Fibroblast of lung (primary cell): ENCODE measurements at places on chromosomes 12 and 14. TPM values are rescaled to one million over a fixed set of nuclear protein-coding genes. Genes with fewer than 3 reads are reported as not detected.
A peak's percentile ranks its signal among the peaks of the same experiment; 100 is the strongest.

- DNase-seq, result no peak
Measured at GRCh38 chr14:54267172-54267571, 129.6 kb upstream of the CDKN3 start.

- peak; percentile 93 for DNase-seq
Measured at GRCh38 chr14:72736308-72736707, 157.6 kb downstream of the DPF3 start.

DNA sequence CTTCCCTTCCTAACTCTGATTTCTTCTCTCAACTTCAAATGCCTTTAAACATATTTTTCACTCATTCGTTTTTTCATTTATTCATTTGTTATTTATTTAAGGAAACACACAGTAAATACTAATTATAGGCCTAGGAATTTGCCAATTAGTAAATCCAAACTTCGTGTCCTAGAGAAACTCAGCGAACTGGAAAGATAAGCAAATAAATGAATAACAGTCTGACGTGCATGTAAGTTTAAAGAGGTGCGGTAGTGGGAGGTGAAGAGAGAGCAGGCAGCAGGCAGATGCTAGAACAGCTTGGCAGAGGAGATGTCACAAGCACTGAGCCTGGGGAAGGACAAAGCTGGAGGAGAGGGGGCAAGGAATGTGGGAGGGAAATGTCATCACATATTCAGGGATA lies 228.2 kb downstream of the DPY19L2 start:
- DNase-seq, result no peak

MUCL1 gene
- polyA plus RNA-seq, result not detected in 2 replicates

TRAF3 gene
- 12.1 and 14.1 TPM in 2 replicates for polyA plus RNA-seq

- peak; percentile 19 for DNase-seq
Measured at GRCh38 chr12:95413576-95413975, 60.4 kb upstream of the METAP2 start.

GRCh38 chr12:48525332-48525731 lies at the start of gene OR8S1:
Gene OR8S1, plus strand, starts transcription at chr12:48525632. Its CDS starts 0 bp downstream, at chr12:48525632.
- DNase-seq, result no peak

ADAMTS20 gene
- not detected in 2 replicates for polyA plus RNA-seq

GRCh38 chr14:96904201-96904600 lies 107.0 kb downstream of the VRK1 start:
- DNase-seq, result peak; percentile 71

ERBB3 gene
- 0.59 and 0.92 TPM in 2 replicates for polyA plus RNA-seq

DNA sequence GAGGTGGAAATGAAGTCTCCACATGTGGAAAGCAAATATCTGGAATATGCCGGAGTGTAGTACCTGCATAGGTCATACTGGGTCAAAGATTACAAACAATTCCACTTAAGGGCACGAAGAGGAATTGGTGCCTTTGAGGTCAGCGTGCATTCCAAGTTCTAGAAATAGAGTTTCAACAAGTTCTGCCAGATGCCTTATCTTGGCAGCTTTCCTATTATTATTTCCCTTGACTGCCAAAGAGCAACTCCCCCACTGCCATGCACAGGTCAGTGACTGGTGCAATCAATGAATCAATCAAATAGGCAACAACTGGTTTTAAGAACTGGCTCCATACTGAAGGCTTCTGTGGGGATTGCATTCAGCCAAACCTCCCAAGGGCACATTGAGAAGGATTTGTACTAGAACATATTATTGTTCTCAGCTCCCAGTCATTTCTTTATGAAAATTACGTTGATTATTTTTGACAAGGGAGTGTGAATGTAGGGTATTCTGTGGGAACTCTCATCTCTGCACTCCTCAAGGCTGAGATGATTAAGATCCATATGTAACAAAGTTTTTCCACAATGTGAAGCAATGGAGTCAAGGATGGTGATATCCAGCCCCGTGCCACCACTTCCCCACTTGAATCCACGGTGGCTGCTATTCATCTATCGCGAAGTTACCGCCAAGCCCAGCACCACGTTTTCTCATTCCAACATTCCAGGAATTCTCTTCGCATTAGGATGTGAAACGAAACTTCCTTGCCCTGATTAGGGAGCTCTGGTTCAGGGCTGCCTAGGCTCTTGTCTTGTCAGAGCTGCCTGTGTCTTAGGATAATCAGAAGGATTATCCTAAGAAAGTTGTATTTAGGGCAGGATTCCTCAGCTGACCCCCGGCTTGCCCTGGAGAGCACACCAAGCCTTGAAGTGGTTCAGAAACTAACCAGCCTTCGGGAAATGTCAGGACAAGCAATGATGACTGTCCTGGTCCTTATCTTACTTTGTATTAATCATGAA lies 115.1 kb upstream of the PCED1B start:
- peak; percentile 68 for DNase-seq

DNA sequence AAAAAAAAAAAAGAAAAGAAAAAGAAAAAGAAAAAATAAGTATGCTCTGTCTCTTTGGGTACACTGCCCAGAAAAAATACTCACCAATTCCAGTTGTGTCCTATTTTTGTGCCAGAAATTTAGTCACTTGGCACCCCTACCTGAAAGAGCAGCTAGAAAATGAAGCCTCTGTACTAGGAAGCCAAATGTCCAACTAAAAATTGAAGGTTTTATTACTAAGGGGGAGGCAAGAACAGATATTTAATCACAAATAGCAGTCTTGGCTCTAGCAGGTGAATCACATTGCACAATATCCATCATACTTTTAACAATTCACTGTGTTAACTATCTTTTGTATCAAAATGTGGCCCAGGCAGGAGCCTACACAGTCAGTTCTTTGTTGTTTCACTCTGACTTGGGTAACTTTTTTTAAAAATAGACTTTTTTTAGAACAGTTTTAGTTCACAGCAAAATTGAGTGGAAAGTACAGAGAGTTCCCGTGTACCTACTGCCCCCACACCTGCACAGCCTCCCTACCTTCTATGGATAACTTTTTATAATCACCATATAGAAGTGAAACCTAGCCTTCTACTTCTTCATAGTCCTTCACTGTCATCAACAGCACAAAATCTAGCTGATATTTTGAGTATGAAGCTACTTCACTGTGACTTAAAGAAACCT lies 87.1 kb upstream of the ATF7IP start:
- DNase-seq, result no peak

GRCh38 chr14:74621556-74621955 lies 9.5 kb upstream of the LTBP2 start:
- DNase-seq, result no peak

DNA sequence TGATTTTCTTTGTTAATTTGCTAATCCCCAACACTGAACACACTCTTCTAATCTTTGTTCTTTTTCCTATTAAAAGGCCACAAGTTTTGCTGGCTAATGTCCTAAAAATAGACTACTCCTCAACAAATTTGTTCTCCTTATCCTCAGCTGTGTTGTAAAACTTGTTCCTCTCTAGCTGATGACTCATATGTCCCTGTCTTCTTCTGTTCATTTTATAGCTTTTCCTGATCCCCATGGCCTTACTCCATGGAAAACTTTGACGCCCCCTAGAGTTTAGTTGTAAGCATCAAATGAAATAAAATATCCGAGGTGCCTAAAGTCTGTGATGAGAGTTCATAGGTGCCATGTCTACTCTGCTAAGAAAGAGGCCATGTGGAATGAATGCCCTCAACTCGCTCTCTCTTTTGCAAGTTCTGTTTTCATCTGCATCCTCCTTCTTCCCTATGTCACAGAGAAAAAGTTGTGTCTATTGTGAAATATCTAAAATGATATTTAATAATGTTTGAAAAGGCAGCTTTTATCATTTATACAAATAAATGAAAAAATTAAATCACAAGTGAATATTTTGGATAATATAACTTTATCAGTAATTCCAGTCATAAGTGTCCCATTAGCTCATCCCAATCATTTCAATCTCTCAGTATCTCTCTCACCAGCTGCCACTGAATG lies 237.9 kb downstream of the IPO8 start:
- DNase-seq, result peak; percentile 74

CMKLR1 gene
- polyA plus RNA-seq, result 0.19 and 0.82 TPM in 2 replicates

DNA sequence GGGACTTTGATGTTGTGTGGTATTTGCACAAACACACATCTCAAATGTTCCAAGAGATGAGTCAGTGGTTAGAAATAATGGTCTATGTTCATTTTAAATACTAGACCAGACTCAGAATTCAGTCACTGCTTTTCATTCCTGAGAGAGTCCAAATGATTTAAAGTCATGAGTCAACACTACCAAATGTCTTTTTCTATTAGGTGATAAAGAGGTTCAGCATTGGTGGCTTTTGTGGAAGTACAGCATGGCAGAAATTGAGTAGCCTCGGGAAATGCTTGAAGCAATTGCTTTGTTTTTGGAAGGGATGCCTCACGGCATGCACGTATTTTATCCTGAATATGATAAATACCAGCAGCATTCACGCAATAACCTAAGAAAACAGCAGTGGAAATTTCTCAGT lies 115.7 kb downstream of the DIO2 start:
- peak; percentile 94 for DNase-seq

RNASE2 gene
- polyA plus RNA-seq, result not detected in 2 replicates

- no peak for DNase-seq
Measured at GRCh38 chr12:56315249-56315621, 553 bp downstream of the CNPY2 start.

DNA sequence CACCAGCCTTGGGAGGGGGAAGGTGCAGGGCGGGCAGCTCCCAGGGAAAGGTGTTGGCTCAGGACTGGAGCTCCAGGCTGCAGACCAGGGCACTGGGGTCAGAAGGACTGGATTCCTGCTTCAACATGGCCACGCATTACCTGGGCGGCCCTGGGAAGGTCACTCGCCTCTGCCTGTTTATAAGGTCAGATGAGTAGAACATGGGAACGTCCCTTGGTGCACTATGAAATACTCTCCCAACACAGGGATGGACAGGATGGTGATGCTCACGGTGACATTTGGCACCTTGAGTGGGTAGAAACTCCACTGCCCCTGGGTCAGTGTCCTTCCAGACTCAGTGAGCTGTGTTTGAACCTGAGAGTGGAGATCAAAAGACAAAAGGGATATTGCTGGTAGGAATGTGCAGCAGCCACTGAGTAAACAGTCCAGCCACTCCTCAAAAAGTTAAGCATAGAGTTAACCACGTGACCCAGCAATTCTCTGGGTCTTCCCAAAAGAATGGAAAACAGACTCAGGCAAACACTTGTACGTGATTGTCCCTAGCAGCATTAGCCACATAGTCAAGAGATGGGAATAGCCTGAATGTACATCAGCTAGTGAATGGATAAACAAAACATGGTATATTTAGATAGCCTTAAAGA lies 9.1 kb upstream of the BDKRB2 start:
- no peak for DNase-seq

DNA sequence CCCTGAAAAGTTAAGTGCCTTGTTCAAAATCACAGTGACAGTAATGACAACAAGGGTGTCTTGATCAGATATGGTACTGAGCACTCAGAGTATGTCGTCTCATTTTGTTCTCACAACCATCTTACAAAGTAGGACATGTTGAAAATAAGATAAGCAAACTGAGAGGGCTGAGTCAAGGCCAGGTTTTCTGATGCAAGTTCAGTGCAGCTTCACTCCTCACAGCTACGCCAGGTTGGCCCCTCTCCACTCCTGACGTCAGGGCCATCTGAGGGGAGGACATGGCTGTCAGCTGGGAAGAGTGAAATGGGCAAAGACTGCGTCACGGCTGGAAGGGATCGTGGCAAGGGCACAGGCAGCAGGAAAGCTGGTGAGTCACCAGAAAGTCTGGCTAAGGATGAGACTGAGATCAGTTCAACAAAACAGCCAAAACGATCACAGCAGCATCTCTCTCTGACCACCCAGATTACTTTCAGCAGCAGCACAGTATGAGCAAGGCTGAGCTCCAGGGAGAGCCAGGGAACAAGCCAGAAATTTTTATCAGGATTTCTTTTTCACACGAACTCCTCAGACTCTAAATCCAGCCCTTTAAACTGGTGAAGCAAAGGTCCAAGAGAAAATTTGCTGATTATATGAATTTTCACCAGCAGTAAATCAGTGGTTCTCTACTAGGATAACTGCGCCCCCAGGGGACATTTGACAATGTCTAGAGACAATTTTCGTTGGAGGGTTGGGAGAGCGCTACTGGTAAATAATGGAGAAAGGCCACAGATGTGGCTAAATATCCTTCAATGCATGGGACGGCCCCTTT lies 297.9 kb upstream of the AMIGO2 start:
- DNase-seq, result peak; percentile 100

DNA sequence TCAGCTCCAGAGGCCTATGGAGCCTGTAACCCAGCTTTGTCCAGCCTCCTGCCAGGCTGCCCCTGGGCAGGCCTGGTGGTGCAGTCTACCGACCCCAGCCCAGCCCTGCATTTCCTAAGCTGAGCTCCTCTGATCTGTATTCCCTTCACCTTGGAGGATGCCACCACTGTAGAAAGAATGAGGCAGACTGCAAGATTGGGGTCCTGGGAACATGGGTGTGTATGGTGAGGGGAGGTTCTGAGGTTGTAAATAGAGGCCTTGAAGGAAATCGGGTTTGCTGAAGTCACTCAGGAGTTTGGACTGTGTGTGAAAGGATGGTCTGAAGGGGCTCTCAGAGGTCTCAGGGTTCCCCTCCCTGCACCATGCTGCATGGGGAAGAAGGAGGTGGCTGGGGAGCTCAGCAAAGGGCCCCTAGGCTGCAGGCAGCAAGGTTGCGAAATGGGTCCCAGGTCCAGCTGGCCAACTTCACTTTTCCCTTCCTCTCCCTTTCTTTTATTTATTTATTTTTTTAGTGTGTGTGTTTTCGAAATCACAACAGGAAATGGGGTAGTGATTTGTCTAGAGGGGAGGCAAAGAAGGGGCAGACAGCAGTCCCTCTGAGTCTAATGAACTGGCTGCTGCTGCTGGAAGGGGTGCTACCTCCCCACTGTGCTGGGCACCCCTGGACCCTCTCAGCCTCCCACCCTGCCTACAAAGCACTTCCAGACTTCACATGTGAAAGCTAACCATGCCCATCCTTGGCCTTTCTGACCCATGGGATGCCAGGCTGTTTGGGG lies 1.2 kb upstream of the LRP1-AS start:
- peak; percentile 89 for DNase-seq

DNA sequence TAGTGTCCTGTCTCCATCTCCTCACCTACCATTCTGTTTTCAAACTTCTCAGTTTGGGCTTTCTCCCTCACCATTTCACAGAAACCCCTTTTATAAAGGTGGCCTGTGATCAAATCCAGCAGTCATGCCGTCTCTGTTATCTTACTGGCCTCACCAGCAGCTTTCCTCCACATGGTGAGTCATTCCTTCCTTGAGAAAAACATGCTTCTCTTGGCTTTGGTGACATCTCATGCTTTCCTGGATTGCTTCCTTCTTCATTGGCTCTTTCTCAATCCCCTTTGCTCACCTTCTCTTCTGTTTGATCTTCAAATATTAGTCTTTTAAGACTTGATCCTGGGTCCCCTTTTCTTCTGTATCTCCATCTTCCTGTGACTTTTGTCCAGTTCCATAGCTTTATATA lies 164.9 kb downstream of the ANO4 start:
- peak; percentile 89 for DNase-seq

DNA sequence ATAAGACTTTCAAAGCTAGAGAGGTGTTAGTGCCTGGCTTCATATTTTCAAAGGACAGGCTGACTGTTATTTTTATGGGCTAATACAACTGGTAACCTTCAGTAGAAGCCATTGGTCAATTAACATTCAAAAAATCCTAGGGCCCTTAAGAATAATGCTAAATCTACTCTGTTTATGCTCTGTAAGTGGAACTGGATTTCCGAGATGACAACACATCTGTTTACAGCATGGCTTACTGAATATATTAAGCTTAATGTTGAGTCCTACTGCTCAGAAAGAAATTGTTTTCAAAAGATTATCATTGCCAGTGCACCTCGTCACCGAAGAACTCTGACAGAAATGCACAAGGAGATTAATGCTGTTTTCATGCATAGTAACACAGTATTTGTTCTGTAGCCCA lies 239.9 kb downstream of the TMTC2 start:
- DNase-seq, result no peak

OR4Q2 gene
- polyA plus RNA-seq, result not detected in 2 replicates

PLEK2 gene
- polyA plus RNA-seq, result 1.1 and 3.5 TPM in 2 replicates

- peak; percentile 74 for DNase-seq
Measured at GRCh38 chr14:63852817-63853731, at the start of gene SYNE2. Gene SYNE2, plus strand, starts transcription at chr14:63853004. Its CDS starts 56,145 bp downstream, at chr14:63909149.

ASCL1 gene
- polyA plus RNA-seq, result not detected in 2 replicates

GRCh38 chr12:89126712-89127111 lies 225.6 kb downstream of the DUSP6 start:
- peak; percentile 56 for DNase-seq
